ENCODE measurements at places on chromosomes 16 and 17. TPM values are rescaled to one million over a fixed set of nuclear protein-coding genes. Genes with fewer than 3 reads are reported as not detected.

The TBC1D26 gene
- total RNA-seq, result not detected

DNA sequence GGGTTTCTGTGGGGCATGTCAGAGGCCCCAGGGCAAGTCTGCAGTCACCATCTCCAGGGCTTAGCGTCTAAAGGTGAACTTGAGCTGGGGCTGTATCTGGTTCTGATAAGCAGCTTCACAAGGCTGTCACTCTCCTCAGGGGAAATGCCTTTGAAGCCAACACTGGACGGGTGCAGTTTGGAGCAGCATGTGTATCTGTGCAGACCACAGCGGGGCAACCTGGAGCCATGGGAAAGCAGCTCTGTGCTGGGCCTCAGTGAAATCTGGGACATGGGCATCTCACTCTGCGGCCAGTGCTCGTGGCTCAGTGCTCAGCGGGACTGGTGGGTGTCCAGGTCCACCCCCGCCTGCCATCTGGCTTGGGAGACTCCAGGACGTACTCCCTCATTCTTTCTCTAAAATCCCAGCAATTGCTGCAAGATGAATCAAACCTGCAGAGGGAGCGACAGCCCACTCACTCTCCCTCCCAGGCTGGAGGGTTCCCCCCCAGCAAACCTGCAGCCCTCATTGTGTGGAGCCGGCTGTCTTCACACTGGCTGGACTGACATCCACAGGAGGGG, 63.5 kb downstream of the PRMT7 start:
- no peak for DNase-seq

DNA sequence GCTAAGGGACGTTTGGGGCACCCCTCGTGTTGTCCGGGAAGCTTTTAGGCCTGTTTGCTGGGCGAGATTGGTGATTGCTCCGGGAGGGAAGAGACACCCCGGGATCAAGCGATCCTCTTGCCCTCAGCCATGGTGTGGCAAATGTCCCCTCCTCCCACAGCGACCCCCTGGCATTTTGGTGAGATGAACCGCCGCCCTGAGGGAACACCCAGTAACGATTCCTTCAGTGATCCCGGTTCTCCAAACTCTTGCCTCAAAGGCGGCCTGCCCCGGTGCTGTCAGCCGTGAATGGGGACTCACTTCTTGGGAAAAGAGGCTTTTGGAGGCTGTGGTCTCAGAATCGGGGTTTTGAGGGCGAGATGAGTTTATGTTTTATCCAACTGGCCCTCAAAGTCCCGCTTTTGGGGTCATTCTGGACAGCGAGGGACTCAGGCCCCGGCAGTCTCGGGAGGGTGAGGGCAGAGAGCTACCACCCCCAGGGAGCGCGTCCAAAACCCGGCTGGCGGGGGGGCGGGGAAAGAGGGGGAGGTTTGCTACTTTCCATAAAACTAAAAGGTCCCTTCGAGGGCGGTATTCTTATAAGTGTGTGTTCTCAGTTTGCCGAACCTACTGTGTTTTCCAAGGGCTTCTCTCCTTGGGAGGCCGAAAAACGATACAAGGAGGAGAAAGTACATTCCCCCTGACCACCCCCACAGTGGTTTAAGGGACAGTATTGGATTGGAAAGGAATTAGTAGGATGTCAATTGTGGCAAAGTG, 232.7 kb downstream of the MRTFB start:
- DNase-seq, result no peak

The FBXW10 gene
- not detected for total RNA-seq

GRCh38 chr17:61235827-61236197, 163.8 kb upstream of the TBX2 start:
- no peak for DNase-seq

GRCh38 chr17:61621317-61621716, 30.3 kb upstream of the NACA2 start:
- no peak for DNase-seq

- DNase-seq, result no peak
These were observed 12.3 kb downstream of the LRRC3C start for GRCh38 chr17:39939588-39940419.

The PRR29 gene
- 0.72 TPM for total RNA-seq

GRCh38 chr16:15983898-15984297, 34.5 kb downstream of the ABCC1 start:
- no peak for DNase-seq

DNA sequence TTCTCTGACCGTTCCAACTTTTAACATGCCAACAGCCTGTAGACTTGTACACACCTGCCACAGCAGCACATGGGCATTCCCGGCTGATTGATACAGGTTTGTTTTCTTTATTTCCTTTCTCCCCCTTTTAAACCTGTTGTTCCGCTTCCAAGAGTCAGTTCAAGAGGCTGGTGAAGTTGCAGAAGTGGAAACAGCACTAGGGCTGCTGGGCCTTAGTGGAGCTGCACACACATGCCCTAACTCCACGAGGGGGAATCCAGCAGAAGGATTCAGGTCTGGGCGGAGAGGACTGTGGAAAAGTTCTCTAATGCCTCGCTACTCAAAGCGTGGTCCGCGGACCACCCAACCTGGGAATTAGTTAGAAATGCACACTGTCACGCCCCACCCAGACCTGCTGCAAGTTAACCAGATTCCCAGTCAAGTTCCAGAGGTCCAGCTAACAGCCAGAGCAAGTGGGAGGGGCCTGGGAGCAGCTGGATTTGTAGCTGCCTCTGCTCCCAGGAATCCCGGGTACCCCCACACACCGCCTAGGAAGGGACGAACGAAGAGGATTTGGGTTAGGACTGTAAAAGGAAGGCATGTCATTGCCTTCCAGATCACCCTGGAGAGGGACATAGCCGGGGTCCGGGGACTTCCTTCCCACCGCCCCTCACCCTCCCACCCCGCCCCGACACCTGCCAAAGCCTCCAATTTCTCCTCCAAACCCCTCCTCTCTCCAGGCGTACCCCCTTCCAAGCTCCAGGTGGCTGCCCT, 542 bp downstream of the SLC39A11 start:
- no peak for DNase-seq

GRCh38 chr17:48995974-48996721, 1.0 kb upstream of the IGF2BP1 start:
- no peak for DNase-seq

DNA sequence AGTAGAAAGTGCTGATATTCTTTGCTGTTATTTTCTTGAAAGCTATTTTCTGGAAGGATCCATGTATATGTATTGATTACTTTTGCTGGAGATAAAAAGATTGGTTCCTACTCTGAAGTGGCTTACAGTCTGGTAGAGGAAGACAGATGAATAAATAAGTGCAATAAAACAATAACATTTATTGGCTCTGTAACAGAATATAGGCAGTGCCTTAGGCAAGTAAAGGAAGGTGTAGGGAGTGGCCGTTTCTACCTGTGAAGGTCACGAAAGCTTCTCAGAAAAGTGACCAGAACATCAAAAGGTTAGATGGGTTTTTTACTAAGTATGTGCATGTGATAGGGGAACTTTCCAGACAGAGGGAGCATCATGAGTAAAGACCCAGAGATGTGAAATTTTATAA, 43.1 kb downstream of the COX10 start:
- DNase-seq, result no peak

DNA sequence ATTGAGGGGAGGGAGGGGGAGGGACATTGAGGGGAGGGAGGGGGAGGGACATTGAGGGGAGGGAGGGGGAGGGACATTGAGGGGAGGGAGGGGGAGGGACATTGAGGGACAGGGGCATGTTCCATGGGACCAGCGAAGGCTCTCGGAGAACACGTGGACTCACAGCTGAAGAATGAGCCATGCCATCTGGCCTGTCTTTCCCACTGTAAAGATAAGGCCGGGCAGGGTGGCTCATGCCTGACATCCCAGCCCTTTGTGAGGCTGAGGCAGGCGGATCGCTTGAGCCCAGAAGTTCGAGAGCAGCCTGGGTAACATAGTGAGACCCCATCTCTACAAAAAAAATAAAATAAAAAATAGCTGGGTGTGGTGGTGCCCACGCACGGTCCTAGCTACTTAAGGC, 32.5 kb downstream of the RPH3AL start:
- no peak for DNase-seq

- DNase-seq, result no peak
These were observed 17.8 kb upstream of the EMP2 start for GRCh38 chr16:10598157-10598556.

DNA sequence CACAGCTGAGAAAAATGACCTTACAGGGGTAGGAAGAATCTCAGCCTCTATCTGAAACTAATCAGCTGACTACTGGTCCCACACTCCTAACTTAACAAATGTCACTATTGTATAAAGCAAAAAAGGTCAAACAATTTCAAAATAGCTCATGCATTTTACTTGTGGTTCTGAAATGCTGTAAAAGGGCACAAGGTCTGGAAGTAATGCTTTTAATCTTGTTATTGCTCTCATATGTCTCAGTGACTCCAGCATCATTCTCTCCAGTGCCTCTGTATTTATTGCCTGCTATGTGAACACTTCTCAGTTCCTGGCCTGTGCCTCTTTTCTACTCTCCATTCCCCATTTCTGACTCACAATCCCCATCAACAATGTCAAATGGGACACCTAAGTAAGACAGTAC, 937.7 kb downstream of the CDH11 start:
- no peak for DNase-seq

- no peak for DNase-seq
These were observed 4.7 kb downstream of the IGSF6 start for GRCh38 chr16:21647562-21648164.

DNA sequence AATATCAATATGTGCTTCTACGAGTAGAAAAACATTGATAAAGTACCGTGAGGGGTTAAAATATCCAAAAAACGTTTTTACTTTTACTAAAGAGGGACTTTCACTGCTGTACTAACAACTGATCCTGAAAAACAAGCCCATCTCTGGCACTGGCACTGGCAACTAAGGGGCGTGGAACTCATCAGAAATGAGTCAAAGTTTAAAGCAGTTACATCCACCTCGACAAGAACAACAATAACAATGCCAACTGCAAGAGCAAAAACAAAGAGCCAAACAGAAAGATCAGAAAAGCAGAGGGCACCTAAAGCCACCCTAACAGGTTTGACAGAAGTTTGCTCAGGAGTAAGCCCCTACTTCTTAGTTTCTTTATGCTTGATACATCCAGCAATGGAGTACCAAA, 13.1 kb downstream of the MBTPS1 start:
- no peak for DNase-seq
